ENCODE measurements at places on chromosomes 16 and 17. TPM values are rescaled to one million over a fixed set of nuclear protein-coding genes. Genes with fewer than 3 reads are reported as not detected.

DNA sequence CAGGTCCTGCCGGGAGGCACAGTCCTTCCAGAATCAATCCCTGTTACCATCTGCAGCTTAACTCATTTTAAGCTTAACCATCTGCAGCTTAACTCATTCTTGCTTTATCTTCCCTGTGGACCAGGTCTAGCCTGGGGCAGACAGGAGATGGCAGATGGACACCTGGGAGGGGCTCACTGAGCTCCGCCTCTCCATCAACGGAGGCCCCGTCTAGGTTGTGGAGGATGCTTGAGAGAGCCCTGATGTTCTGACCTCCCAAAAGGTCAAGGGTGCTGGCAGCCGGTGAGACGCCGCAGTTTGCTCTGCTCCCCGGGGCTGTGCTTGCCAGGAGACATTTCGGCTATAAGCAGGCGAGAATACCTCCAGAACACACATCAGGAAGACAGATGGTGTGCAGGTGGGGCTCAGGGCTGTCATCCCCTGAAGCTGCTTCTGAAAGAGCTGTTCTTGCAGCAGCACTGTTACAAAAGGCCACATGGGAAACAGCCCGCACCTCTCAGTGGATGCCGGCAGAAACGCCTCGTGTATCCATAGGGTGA, 41.3 kb downstream of the BAIAP2 start:
- no peaks in the 10 kb centered on the region for H3K4me1 ChIP-seq
- DNase-seq, result no peak
- H3K27me3 ChIP-seq, result no peaks in the 10 kb centered on the region
- no peak overlapping the region for H3K27ac ChIP-seq
- no peaks in the 10 kb centered on the region for H3K36me3 ChIP-seq

GPR139 gene
- total RNA-seq, result not detected

GRCh38 chr17:34764716-34765115, 185.3 kb downstream of the TMEM132E start:
- no peak overlapping the region for H3K4me3 ChIP-seq
- no peak overlapping the region for H3K27ac ChIP-seq
- DNase-seq, result no peak

GRCh38 chr16:88968589-88969280, 8.3 kb downstream of the CBFA2T3 start:
- H3K36me3 ChIP-seq, result no peaks in the 10 kb centered on the region
- no peak for DNase-seq
- peaks cover 9% of the 10 kb centered on the region for H3K27me3 ChIP-seq
- H3K4me3 ChIP-seq, result no peak overlapping the region
- H3K27ac ChIP-seq, result no peak overlapping the region

DNA sequence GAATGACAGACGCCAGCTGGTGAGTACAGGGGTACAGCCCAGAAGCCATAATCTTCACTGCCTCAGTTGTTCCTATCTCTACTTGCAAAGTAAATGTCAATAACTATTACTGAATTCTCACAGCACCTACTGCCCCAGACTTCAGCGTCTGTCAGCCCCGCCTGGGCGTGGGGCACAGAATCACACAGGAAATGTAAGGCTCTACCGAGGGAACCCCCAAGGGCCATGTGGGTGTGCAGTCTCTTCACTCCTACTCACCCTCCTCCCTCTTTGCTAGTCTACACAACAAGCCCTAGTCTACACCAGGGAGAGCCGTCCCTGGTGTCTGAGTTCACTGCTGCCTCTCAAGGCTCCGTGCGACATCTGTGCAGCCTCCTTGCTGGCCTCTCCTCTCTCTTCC, 4.5 kb downstream of the NPTX1 start:
- H3K4me1 ChIP-seq, result peaks cover 12% of the 10 kb centered on the region
- H3K27me3 ChIP-seq, result peaks cover 56% of the 10 kb centered on the region
- H3K4me3 ChIP-seq, result no peak overlapping the region

ZFHX3 gene
- 1.2 TPM for total RNA-seq

GRCh38 chr17:48219617-48220016, 112.1 kb downstream of the SNX11 start:
- H3K4me3 ChIP-seq, result no peak overlapping the region
- H3K27me3 ChIP-seq, result no peaks in the 10 kb centered on the region
- peaks cover 8% of the 10 kb centered on the region for H3K4me1 ChIP-seq

DNA sequence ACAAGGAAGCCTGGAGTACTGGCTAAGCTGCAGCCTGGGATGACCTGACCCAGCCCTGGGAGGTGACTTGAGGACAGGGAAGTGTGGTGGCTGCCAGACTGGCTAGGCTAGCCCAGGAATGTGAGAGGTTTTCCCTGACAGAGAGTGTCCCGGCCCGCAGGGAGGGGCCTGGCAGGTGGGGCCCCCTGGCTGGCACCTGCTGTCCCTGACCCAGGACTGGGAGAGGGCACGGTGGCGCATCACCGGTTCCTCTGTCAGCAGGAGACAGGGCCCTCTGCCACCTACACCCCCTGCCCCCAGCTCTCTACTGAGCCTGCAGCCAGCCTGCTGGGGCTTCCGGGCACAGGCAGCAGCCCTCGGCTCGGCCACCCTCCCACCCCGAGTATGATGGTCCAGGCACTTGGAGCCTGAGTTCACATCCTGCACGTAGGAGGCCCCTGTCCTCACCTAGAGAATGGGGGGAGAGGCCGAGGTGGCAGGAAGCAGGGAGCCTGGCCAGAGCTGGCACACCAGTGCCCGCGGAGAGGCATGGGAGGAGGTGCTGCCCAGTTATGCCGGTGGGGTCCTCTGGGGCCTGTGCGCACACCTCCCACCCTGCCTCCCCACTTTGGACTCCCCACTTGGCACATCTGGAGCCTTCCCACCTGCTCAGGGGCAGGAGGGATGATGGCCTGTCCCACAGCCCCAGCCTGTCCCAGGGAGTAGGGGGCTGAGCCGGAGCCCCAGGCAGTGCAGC, 528 bp downstream of the PRSS27 start:
- H3K4me3 ChIP-seq, result peak overlapping the region; percentile 30
- peaks cover 7% of the 10 kb centered on the region for H3K4me1 ChIP-seq
- peaks cover 4% of the 10 kb centered on the region for H3K27me3 ChIP-seq
- H3K36me3 ChIP-seq, result no peaks in the 10 kb centered on the region
- no peak for DNase-seq
- no peak overlapping the region for H3K27ac ChIP-seq

GRCh38 chr16:84979516-84979915, 31.8 kb downstream of the ZDHHC7 start:
- no peaks in the 10 kb centered on the region for H3K4me1 ChIP-seq
- H3K27me3 ChIP-seq, result no peaks in the 10 kb centered on the region
- DNase-seq, result no peak
- no peak overlapping the region for H3K27ac ChIP-seq
- H3K4me3 ChIP-seq, result no peak overlapping the region

DNA sequence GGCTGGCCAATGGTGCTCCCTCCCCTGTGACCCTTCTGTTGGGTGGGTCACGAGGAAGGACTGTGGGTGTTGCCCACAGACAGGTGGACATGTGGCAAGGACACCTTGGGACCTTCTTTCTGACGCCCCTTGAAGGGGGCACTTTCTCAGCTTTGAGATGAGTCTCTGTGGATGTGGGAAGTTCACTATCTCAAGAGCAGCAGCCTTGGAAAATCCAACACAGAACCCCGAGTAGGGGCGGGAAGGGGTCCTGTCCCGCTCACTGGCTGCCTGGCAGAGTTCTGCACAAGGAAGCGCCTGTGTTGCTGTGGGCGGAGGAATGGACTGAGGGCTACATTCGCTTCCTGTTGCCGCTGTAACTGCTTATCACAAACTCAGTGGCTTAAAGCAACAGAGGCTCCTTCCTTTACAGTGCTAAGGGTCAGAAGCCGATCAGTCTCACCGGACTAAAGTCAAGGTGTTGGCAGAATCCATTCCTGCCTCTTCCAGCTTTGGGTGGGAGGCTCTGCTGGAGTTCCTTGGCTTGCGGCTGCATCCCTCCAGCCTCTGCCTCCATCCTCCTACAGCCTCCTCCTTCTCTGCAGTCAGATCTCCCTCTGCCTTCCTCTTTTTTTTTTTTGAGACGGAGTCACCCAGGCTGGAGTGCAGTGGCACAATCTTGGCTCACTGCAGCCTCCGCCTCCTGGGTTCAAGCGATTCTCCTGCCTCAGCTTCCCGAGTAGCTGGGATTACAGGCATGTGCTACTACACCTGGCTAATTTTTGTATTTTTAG, 305.2 kb downstream of the SEC14L1 start:
- H3K27me3 ChIP-seq, result no peaks in the 10 kb centered on the region
- peak; percentile 73 for DNase-seq
- H3K36me3 ChIP-seq, result peaks cover 17% of the 10 kb centered on the region
- H3K4me3 ChIP-seq, result peak overlapping the region; percentile 77
